ENCODE measurements at places on chromosomes 12 and 14.

- no peak overlapping the region for H3K27ac ChIP-seq
- no peak for DNase-seq
- no peaks in the 10 kb centered on the region for H3K4me1 ChIP-seq
- no peak overlapping the region for H3K4me3 ChIP-seq
- peaks cover 10% of the 10 kb centered on the region for H3K27me3 ChIP-seq
These were observed 6.9 kb upstream of the LYZ start for GRCh38 chr12:69341328-69341727.

DNA sequence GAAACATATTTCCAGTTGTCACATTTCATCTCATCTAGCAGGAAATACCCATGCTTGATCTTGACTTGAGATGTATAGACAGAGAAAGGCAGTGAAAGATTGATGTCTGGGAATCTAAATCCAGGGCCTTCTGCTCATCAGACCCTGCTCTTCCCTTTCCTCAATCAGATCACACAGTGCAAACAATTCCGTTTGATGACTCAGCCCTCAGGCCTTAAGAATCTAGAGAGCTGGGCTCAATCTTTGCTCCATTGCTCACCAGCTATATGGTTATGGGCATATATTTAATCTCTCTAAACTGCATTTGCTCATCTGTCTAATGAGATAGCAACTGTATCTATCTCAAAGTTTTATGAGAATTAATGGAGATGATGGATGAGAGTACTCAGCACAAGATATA is 201.8 kb upstream of the CCDC196 start:
- H3K27ac ChIP-seq: no peak overlapping the region
- H3K36me3 ChIP-seq: peaks cover 4% of the 10 kb centered on the region
- H3K4me3 ChIP-seq: no peak overlapping the region
- no peaks in the 10 kb centered on the region for H3K4me1 ChIP-seq
- no peaks in the 10 kb centered on the region for H3K27me3 ChIP-seq

DNA sequence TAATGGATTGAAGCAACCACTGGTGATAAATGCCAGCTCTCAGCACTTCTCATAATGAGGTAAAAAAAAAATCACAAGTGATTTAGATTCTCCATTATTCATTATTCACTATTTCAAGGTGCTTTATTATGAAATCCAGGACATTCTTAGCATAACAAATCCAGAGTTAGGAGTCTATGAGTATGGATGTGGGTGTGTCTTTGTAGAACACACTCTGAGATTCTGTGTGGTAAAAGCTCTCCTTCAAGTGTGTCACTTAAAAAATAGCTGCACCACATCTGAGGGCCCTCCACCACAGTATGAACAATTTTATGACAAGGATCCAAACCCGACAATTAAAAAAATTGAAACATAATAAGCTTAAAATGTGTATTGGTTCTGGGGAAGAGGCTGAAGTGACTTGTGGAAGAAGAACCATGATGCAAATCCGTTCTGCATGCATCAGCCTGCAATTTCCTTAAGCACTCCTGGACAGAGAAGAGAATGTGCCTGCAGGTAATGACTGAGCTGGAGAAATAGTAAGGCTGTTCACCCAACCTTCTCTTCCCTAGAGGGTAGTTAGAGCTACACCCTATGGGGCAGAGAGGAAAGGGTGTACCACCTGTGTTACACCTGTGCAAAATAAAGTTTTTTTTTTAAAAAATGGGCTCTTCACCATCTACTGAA is 488.5 kb upstream of the MGAT4C start:
- H3K27ac ChIP-seq: no peak overlapping the region
- no peak for DNase-seq
- H3K36me3 ChIP-seq: no peaks in the 10 kb centered on the region
- no peak overlapping the region for H3K4me3 ChIP-seq
- H3K27me3 ChIP-seq: no peaks in the 10 kb centered on the region

GRCh38 chr12:99732131-99732530 is 84.6 kb downstream of the GARIN6 start:
- no peak for DNase-seq
- H3K27me3 ChIP-seq: no peaks in the 10 kb centered on the region
- no peaks in the 10 kb centered on the region for H3K36me3 ChIP-seq
- H3K4me3 ChIP-seq: no peak overlapping the region

GRCh38 chr12:57837864-57838562 is 8.5 kb downstream of the CTDSP2 start:
- DNase-seq: no peak
- H3K27me3 ChIP-seq: no peaks in the 10 kb centered on the region
- peaks cover 9% of the 10 kb centered on the region for H3K36me3 ChIP-seq
- peak overlapping the region; percentile 98 for H3K27ac ChIP-seq
- H3K4me1 ChIP-seq: peaks cover 89% of the 10 kb centered on the region
- peak overlapping the region; percentile 74 for H3K4me3 ChIP-seq

DNA sequence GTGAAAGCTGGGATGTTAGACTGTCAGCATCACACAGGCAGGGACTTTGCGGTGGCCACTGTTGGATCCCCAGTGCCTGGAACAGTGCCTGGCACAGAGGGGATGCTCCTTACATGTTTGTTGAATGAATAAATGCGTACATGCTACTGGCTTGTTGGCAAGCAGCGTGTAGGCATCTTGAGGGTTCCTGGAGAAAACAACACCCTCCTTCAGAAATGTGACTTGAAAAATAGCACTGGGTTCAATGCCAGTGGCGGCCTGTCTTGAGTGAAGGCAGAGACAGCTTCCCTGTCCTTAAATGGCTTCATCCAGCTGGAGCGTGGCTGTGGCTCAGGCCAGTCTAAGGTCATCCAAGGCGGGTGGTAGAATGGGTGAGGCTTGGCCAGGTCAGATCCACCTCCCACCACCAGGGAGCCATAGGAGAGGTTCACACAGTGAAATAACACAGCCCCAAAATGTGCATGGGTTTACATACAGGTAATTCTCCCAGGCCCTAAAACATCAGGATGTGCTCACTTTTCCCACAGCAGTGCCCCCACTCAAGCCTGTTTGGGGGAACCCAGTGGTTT is 171.4 kb downstream of the PHETA1 start:
- H3K4me3 ChIP-seq: no peak overlapping the region
- H3K27ac ChIP-seq: no peak overlapping the region
- no peaks in the 10 kb centered on the region for H3K36me3 ChIP-seq

- H3K27ac ChIP-seq: peak overlapping the region; percentile 9
- H3K4me1 ChIP-seq: peaks cover 7% of the 10 kb centered on the region
- H3K27me3 ChIP-seq: no peaks in the 10 kb centered on the region
- H3K36me3 ChIP-seq: no peaks in the 10 kb centered on the region
- DNase-seq: no peak
These were observed 142.0 kb downstream of the KCNK10 start for GRCh38 chr14:88181072-88181471.

DNA sequence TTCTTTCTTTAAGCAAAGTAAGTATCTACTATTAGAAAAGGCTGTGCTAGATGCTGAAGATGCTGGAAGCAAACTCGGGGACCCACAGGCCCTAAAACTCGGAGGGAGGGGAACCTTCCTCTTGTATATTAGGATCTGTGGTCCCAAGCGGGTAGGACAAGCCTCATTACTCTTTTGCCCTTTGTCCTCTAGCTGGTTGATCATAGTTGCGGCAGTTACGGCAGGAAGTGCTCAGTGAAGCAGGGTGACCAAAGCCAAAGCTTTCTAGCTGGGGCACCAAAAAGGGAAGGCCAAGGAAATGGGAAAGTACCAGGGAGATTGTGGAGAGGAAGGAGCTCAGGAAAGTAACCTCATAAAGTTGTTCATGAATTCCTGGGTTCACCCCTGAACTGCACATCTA is 76.3 kb downstream of the SCFD1 start:
- H3K4me3 ChIP-seq: no peak overlapping the region
- H3K36me3 ChIP-seq: peaks cover 30% of the 10 kb centered on the region
- peak overlapping the region; percentile 87 for H3K27ac ChIP-seq
- no peak for DNase-seq
- H3K27me3 ChIP-seq: no peaks in the 10 kb centered on the region
- H3K4me1 ChIP-seq: no peaks in the 10 kb centered on the region

DNA sequence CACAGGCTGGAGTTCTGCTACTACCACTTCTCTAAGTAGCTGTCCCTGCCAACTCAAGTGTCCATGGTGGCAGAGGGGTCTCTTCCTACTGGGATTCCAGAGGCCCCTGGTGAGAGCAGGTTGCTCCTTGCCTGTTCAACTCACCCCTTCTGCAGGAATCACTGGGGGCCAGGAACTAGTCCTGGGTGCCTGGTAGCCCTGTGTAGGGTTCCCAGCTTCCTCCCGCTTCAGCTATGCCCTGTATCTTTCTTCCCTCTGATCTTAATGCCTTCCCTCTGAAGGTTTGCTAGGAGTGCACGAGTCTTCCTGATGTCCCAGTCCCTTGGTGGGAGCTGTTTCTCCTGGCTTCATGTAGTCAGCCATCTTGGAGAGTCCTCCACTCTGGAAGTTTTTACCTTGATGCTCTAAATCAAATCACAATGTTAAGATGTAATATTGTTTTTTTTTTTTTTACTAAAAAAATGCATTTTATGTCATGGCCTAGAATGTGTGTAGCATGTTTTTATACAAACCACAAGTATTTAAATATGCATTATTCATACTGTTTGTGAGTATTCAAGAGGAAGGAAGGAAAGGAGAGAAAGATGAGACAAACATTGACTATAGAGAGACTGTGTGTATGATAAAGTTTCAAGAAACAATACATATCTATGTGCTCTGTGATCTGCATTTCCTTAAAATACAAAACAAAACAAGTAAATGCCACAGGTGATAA is 54.7 kb downstream of the FRS2 start:
- peak overlapping the region; percentile 2 for H3K27ac ChIP-seq
- H3K27me3 ChIP-seq: no peaks in the 10 kb centered on the region
- H3K36me3 ChIP-seq: peaks cover 3% of the 10 kb centered on the region
- DNase-seq: no peak

DNA sequence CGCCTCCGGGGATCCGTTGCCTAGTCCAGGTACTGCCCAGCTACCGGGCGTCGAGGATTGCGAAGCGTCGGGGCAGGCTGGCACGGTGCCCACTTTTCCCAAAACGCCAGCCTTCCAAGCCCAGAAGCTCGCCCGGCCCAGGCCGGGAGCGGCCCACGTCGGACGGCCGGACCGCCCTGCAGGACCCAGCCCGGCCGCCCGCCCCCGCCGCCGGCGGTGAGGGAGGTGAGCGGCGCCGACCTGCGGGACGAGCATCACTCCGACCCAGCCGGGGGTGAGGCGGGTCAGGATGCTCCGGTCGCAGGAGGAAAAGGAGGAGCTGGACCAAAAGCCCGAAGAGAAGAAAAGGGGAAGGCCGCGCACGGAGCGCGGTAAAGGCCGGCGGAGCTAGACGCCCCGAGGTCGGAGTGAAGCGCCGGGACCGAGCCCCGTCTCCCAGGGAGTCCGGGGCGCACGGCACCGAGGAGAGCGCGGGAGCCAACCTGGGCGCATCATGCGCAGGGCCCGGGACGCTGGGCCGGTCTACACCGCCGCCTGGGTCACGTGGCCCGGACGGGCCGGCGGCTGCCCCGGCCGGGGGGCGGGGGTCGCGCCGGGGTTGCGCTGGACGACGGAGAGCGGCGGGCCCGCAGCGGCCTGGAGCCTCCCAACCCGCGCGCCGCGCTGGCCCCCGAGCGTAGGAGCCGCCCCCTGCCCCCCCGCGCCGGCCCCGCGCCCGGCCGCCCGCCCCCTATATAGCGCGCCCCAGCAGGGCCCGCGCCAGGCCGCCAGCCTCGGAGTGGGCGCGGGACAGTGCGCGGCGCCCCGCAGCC is at the start of gene AQP5:
Gene AQP5, plus strand, starts transcription at position 762 of the 812 bp plus-strand sequence. CDS start 146 bp downstream, outside the sequence.
- H3K36me3 ChIP-seq: no peaks in the 10 kb centered on the region
- no peak for DNase-seq
- no peak within 1 kb of the TSS for H3K27ac ChIP-seq

- H3K4me3 ChIP-seq: no peak overlapping the region
- H3K36me3 ChIP-seq: no peaks in the 10 kb centered on the region
- no peaks in the 10 kb centered on the region for H3K4me1 ChIP-seq
- no peak overlapping the region for H3K27ac ChIP-seq
These were observed 318.7 kb downstream of the TMEM121 start for GRCh38 chr14:105844810-105845724.

DNA sequence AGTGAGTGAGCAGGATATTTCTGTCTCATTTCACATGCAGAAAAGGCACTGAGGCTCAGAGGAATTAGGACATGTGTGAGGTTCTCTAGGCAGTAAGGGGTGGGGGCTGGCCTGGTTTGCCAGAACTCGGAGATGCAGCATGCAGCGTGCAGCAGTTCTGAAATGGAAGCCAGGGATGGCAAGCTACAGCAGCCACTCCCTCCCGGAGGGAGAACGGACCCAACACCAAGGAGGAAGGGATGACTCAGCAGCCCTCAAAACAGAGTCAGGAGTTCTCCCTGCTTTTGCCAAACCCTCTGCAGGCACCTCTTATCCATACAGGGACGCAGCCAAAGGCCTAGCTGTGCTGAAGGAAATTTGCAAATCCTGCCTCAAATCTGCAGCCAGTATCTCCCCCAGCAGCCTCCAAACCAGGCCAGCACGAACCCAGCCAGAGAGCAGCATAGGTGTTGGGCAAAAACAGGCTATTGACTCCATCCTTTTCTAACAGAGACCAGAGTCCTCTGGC is 10.3 kb upstream of the SERPINA3 start:
- no peak overlapping the region for H3K4me3 ChIP-seq
- no peak for DNase-seq
- no peaks in the 10 kb centered on the region for H3K36me3 ChIP-seq
- H3K27ac ChIP-seq: no peak overlapping the region
- peaks cover 23% of the 10 kb centered on the region for H3K27me3 ChIP-seq

GRCh38 chr12:131830914-131831571 is 2.9 kb downstream of the MMP17 start:
- H3K4me3 ChIP-seq: peak overlapping the region; percentile 60
- H3K27ac ChIP-seq: no peak overlapping the region
- peaks cover 9% of the 10 kb centered on the region for H3K4me1 ChIP-seq

DNA sequence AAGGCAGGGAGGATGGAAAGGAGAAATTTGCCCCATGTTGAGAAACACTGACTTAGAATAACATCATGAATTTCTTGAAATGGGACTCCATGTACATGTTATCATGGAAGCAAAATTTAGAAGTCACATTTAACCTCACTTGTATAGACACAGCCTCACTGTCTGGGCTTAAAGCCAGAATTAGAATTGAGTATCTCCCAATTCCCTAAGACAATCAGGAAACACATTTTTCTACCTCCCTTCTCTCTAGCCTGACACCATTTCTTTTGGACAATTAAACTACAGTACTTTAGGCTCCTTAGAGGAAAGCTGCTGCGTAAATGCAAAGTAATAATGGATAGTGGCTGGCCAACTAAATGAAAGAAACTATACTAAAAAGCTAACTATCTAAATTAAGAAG is 795.5 kb downstream of the C12orf50 start:
- no peak overlapping the region for H3K27ac ChIP-seq
- H3K4me1 ChIP-seq: no peaks in the 10 kb centered on the region
- no peaks in the 10 kb centered on the region for H3K36me3 ChIP-seq

DNA sequence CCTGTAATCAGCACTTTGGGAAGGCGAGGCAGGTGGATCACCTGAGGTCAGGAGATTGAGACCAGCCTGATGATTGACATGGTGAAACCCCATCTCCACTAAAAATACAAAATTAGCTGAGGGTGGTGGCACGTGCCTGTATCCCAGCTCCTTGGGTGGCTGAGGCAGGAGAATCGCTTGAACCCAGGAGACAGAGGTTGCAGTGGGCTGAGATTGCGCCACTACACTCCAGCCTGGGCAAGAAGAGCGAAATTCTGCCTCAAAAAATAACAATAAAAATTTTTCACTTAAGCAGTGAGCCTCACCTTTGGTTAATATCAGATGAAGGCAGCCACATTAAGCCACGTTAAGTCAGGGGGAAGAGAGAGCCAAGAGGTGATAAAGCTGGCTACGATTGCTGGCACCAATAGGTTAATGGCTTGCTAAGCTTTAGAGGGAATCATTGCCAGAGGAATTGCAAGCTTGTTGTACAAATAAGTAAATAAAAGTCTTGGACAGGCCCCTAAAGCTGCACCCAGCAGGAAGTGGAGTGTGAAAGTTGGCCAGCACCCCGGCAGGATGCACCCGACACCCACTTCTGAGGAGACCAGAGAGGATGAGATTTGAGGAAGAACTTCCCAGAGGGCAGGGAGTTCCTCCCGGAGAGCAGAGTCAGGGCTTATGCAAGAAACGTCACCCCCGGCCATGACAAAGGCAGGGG is 41.3 kb upstream of the TESC start:
- no peaks in the 10 kb centered on the region for H3K27me3 ChIP-seq
- DNase-seq: no peak
- H3K36me3 ChIP-seq: peaks cover 31% of the 10 kb centered on the region
